Cortex of kidney (tissue), 1 donor: ENCODE measurements at places on chromosomes 1 and 21.

DNA sequence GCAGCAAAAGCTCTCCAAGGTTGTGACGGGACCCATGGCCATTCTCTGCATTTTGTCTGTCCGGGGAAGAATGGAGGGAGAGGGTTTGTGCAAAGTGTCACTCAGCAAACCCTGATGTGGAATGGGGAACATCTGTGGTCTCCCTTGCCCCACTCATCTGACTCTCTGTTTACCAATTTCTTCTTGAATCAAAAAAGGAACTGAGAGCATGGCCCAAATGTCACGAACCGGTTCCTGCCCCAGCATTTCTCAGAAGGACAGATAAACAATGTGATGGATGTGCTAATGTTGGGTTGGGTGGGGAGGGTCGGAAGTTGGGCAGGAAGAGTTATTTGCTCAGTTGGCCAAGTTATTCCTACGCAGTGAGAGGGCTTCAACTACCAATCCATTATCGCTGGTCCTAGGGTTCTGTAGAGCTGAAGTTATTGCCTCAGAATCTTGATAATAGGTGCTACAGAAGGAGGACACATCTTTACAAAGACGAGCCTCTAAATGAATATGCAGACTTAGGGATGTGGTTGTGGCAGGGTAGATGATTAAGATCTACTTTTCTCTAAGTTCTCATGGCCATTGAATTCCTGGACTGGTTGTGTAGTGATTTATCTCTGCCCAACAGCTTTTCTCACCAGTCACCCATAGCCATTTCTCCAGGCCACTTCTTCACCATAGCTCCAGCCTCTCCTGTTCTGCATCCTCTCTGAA, 9.6 kb upstream of the DUSP12 start:
- DNase-seq: no peak

GRCh38 chr1:221708987-221709386, 32.9 kb downstream of the DUSP10 start:
- DNase-seq: no peak

GRCh38 chr1:244294599-244295224, 157.0 kb downstream of the ADSS2 start:
- no peak for DNase-seq

GRCh38 chr1:243490748-243491686, 235.2 kb downstream of the SDCCAG8 start:
- DNase-seq: no peak

GRCh38 chr1:208787219-208787618, 543.0 kb upstream of the PLXNA2 start:
- no peak for DNase-seq

DNA sequence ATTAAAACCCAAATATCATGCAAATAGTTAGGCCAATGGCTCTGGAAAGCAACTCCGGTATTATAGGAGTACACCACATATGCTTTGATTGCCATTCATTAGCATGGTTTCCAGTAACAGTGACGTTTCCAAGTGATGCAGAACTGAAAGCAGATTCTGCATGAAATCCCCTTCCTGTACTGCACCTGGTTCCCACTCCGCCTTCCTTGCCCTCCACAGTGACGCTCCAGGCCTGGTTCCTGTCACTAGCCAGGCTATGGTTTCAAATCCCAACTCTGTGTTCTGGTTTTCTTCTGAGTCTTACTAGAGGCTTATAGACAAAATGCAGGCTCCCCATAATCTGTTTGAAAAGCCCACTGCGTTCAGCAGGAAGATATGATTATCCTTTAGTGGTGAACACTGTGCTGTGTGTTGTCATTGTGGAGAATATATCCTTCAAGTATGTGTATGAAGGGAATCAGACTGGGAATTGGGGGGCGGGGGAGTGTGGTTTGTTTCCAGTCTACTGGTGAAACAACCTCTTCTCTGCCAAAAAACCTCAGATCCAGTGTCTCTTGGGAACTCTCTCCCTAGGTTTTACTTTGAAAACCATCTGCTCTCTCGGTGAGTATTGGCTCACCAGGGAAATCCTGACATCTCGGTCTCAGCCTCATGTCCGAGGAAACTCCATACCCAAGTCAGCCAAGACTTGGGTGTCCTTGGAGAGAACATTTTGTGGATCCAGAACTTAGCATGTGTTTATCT, 78.7 kb downstream of the TYW3 start:
- DNase-seq: no peak

DNA sequence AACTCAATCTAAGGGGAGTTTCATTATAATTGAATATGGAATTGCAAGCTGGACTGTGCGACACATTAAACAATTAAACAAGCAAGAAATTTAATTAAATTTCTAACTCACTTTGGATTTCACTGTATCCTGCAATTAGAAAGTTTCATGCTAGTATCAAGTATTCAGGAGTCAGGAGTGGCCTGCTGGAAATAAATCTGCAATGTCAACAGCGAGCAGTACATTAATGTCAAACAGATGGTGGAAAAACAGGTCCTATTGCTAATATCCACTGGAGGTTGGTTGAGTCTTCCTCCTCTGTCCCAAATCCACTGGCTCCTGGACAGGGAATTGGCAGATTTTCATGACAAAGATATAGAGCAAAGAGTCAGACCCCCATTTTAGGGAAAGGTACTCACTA, 237.1 kb downstream of the VAV3 start:
- DNase-seq: no peak

- DNase-seq: no peak
Measured at GRCh38 chr1:7233237-7233540, 447.9 kb downstream of the CAMTA1 start.

- DNase-seq: no peak
Measured at GRCh38 chr1:213820362-213821149, 167.2 kb upstream of the PROX1 start.

DNA sequence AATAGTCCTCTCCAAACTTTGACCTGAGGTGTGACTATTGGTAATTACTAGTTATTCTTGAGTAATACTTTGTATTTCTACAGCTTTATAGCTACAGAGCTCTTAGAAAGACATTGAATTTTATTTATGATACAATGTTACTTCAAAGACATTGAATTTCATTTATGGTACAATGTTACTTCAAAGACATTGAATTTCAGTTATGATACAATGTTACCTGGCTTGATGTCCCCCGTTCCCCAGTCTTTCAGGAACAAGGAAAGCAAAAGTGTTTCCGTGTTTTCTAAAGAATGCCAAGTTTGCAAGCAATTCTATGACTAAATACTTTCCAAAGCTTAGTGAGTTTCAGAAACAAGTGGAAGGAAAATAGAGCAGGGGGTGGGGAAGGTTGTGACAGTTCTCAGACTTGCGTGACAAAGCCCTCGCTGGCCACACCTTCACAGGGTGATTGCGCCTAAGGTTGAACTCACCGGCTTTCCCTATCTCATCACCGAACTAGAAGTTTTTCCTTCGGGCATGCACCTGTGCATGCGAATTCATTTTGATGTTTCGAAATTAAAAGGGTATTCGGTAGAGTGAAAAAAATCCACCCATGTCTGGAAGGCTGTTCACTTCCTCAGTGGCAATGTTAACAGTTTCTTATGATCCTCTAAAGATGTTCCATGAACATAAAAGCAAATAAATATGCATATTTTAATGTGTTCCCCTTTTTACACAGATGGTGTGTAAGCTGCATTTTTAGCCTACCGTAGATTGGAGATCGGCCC, 909 bp upstream of the PAXBP1 start:
- no peak for DNase-seq

DNA sequence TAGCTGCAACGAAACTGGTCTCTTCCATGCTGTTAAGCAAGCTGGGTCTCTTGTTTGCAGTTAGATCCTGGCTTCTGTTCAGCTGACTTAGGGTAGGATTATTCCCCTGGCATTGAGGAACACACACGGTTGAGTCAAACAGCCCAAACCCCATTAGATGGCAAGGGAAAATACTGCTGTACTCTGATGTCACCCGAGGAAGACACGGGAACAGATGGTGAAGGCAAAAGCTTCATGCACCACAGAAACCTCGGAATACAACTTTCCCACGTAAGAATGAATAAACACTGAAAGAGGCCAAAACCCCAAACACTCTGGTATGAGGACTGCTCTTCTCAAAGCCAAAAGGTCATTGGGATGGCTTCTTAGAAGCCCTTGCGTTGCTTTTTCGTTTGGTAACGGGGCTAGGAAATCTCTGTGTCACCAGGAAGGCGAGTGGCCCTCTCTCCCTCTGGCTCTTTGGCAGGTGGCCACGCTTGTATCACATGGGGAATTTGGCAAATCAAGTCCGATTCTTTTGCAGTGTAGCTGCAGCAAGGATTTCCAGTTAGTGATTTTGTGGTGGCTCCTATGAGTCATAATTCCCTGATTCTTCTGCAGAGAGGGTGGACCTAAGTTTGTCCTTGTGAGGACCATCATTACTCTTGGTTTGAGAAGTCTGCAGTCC, 16.7 kb upstream of the LYST start:
- no peak for DNase-seq

- no peak for DNase-seq
Measured at GRCh38 chr1:86137436-86137835, 19.1 kb downstream of the COL24A1 start.

GRCh38 chr1:9127395-9128165, 1.3 kb downstream of the GPR157 start:
- DNase-seq: no peak

DNA sequence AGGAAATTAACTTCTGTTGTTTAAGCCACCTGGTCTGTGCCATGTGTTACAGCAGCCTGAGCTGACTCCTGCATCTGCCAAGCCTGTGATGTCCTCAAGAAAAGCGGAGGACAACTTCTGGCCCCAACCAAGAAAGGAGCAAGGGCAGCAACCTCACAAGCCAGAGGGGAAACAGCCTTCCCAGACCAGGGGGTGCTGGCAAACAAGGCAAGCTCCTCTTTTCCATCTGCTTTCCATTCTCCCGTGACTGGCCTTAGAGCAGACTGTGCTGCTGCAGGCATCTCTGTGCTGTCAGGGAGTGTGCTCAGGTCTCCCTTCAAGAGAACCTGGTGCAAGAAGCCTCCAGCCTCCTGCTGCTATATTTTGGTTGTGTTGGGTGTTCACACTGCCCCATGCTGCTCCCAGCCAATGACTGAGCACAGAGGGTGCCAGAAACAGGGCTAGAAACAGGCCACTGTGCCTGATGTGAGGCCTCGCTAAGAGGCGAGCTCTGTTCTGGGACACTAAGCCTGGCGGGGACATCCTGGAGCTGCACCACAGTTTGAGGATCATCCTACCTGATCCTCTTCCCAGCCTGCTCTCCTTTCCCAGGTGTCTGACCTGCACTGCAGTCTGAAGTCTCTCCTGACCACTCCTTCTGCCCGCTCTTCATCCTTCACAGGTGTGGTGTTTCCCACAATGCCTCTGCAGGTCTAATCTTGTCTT, 27.5 kb upstream of the SLAMF9 start:
- DNase-seq: no peak

- DNase-seq: no peak
Measured at GRCh38 chr1:115771094-115771846, 2.8 kb upstream of the CASQ2 start.

- no peak for DNase-seq
Measured at GRCh38 chr1:81820765-81821164, 20.0 kb downstream of the ADGRL2 start.

DNA sequence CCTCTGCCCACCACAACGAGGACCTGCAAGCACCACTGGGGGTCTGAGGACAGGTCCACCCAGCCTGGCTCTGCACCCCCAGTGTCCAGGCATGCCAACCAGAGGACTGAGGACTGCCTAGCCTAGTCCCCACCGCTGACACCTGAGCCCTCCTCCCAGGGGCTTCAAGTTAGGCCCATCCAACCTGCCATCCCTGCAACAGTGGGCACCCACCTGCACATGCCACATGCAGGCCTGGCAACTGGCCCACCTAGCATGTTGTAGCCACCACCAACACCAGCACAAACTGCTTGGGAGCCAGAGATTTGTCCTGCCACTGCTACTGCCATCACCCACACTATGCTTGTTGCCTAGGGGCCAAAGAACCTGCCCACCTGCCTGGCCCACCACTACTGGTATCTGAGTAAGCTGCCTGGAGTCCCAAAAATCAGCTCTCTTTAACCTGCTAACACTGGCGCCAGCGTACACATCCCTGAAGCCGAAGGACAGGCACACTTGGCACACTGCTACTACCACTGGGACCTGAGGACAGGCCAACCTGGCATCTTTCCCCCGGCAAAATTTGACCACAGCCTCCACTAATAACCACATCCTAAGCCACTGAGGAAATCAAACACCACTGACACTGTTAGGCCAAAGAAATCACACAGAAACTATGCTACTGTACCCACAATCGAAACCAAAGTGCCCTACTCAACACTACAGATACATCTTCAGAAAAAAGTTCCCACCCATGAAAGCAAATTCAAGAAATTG, 61.5 kb downstream of the PSMG1 start:
- DNase-seq: no peak

DNA sequence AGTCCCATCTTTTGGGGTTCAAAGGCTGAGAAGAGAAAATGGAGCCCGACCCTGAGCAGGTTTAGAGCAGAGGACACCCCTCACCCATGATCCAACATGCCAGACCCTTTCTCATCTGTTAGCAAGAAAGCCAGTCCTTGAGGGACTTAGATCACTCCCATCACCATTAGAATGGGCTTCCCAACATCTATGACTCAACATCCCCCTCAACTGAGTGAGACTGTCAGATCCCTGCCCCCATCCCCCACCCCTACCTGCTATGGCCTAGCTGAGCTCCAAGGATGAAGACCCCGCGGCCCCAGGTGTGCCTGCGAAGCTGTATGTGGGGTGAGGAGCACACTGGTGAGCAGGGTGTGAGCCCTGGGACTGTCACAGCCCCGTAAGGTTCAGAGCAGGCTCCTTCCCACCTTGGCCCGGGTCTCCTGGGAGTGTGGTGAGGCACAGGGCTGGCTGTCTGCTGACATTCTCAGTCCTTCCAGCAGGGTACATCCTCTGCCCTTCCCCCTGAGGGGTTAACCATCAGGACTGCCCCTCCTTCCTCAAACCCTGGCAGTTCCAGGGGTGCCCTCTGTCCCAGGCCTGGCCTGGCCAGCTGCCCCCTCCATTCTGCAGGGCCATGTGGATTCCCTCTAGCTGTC, 21.4 kb upstream of the BLACAT1 start:
- DNase-seq: no peak

DNA sequence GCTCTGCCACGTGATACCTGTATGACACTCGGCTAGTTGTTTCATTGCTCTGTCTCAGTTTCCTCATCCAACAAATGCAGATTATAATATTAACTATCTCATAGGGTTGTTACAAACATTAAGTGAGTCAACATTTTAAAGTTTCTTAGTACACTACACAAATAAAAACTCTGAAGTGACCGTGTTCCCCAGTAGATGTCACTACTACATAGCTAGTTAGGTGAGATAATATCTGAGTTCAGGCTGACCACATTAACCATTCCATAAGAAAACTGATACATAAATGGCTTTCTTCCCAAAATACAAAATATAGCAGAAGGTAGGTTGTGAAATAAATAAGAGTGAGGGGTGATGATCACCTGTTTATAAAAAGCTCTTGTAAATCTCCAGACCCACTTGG, 214.1 kb downstream of the NUF2 start:
- no peak for DNase-seq

GRCh38 chr1:178417858-178418257, 78.9 kb downstream of the CLEC20A start:
- DNase-seq: no peak
